Natural killer cell (primary cell): ENCODE measurements at places on chromosomes 2 and 18.

- no peak for DNase-seq
Measured at GRCh38 chr2:152594792-152595191, 122.5 kb downstream of the PRPF40A start.

- no peak for DNase-seq
Measured at GRCh38 chr2:40611196-40611595, 159.3 kb upstream of the SLC8A1 start.

GRCh38 chr2:67560771-67561456, 163.8 kb downstream of the ETAA1 start:
- no peak for DNase-seq

DNA sequence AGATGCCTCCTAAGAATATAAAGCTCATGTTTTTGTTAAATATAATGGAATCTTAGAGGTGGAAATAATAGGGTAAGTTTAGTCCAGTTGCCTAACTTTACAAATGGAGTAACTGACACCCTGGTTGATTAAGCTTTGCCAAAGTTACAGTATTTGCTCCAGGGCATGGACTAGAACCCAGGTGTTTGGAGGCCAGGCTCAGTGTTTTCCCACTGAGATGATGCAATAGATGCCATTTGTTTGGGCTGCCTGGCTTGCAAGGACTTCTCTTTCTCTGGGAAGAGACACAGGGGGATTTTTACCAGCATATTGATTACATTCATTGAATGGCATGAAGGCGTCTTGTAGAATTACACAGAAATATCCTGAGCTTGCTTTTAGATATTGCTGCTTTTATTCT, 397.8 kb downstream of the SLC4A3 start:
- DNase-seq: no peak

DNA sequence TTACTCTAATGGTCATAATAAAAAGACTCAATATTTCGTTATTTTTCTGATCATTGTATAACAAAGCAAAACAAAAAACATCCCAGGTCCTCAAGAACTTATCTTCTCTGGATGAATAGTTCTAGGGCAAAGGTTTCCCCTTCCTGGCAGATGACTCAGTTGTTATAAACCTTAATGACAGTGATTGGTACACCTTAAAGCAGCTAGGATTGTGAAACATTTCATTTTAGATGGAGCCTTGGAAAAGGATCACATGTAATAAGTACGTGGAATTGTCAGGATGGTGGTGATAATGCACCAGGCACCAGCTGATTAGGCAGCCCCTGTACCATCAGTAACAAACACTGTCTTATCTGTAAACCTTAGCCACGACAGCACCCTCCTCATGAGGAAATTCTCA, 47.2 kb downstream of the MEP1B start:
- no peak for DNase-seq

DNA sequence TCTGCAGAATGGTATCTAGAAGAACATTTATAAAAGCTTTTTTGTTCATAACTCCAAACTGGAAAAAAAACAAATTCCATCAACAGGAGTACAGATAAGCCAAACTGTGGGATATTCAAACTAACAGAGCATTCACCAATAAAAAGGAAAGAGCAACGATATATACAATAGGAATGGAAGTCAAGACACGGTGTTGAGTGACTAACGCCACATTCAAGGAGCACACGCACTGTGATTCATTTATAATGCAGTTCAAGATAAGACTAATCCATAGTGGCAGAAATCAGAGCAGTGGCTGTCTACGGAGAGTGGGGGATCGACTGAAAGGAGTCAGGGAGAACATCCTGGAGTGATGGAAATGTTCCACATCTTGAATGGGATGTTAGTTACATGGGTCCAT, 70.7 kb downstream of the CABYR start:
- DNase-seq: no peak

DNA sequence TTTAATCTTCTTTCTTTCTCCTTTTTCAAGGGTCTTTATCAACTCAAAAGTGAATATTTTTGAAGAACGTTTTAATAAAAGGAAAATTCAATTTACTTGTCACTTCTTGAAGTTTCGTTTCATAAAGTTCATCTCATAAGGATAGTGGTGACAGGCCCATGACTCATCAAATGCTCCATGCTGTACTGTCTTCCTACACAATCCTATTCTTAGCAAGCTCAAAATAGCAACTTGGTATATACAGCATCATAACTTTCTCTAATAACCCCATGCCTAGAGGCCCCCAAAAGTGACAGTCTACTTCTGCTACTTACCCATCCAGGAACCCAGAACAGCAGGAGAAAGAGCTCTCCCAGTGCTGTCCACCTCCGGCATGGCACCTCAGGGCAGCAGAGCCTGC, 7.7 kb downstream of the FBXO15 start:
- DNase-seq: no peak
